ENCODE measurements at places on chromosomes 4 and X.

- DNase-seq: no peak
Observed at GRCh38 chr4:122772311-122772710, 39.8 kb downstream of the BBS12 start.

GRCh38 chrX:40727581-40728252 is 7.6 kb downstream of the MED14 start:
- no peak for DNase-seq

DNA sequence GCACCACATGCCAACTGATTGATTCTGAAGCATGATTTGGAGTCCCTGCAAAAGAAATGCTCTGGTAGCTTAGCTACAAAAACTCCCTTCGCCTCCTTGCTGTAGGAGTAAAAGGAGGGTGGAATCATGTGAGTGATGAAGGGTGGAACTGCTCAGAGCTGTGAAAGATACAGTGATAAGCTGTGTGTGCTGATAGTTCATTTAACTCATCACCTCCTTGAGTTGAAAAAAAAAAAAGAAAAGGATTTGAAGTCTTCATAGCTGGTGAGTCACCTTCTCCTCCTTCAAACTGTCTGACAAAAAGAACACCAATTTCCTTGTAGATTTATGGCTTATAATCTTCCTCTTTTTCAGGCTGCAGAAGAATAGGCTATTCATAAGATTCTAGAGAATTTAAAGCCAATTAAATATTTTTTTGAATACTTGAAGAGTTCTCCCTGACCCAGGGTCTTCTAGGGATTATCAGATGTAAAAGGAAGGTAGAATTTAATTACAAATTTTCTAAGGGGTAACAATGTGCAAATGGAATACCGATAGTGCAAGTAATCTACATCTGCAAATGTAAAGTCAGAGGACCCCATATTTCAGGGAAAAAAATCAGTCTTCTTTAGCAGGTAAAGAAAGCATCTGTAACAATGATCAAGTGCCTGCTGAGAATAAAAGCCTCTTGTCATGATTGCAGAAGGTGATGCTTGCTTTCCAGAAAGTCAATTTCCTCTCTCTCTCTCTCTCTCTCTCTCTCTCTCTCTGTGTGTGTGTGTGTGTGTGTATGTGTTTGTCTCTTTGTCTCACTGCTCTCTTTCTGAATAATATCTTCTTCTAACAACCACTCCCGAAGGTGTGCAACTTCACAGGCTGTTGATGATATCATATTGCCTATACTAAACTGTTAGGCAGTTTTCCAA is 208.8 kb upstream of the VEGFC start:
- no peak for DNase-seq

DNA sequence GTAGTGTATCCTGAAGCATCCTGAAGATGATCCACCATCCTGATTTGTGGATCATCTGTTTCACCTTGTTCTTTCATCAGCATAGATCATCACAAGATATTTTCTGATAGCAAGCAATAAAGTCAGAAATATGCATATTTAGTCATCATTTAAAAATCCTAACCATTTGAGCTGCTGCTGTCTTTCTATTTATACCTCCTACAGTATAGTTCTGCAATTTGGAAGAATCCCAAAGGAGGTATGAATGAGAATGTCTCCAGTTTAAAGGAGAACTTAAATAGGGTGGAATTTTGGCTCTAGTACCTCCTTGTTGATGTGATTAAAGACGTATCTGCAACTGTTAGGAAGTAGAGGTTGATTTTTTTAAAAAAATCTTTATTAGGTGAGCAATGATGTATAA is 7.6 kb downstream of the SLC25A14 start:
- DNase-seq: no peak

- DNase-seq: no peak
Observed at GRCh38 chrX:102958794-102959193, 21.7 kb downstream of the RAB40AL start.

DNA sequence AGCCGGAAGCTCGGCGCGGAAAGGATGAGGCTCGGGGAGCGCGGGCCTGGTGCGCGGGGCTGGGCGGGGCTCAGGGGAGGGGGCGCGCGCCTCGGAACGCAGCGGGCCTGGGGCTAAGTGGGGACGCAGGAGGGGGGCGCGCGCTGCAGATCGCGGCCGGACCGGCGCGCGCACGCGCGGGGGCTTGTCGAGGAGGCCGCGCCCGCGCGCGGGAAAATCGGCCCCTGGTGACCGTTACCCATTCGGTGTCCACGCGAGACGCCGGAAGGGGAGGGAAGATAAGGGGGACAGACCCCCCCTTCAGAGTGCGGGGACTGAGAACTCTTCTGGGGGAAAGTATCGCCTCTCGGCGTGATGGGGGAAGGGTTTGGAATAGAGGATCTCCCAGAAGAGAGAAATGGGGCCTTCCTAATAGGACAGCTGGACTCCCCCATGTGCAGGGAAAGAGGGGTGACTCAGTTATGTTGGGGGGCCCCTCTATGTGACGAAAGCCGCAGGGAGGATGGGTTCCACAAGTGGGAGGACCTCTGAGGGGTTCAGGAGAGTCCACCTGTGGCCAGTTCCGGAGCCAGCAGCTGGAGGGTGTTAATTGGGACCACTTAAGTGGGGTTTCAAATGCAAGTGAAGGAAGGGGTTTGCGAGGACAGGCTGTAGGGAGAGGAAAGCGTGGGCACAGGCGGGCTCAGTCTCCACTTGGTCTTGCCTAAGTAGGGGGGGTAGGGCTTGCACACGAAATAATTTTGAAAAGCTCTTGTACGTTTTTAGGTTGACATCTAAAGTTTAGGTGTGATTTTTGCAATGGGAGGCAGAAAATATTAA is 584 bp downstream of the SUV39H1 start:
- peak; percentile 37 for DNase-seq

- DNase-seq: no peak
Observed at GRCh38 chr4:26509681-26510333, 19.5 kb upstream of the CCKAR start.

DNA sequence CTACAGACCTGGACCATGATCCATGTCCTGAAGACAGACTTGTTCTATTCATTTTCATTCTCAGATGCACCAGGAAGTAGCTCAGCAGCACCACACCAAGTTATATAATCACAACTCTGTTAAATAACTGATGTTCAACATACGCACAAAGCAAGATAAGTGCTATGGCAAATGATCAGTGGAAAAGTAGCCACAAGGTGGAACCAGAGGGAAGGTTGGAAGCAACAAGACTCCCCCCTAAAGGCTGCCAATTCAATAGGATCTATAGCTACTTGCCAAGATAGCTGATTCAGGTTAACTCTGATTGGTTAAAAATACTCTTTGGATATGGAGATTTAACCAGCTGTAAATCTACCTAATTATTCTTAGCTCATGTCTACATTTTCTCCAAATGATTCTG is 23.7 kb upstream of the FAM47B start:
- no peak for DNase-seq

GRCh38 chrX:96474741-96475125 is 209.9 kb upstream of the DIAPH2 start:
- no peak for DNase-seq

DNA sequence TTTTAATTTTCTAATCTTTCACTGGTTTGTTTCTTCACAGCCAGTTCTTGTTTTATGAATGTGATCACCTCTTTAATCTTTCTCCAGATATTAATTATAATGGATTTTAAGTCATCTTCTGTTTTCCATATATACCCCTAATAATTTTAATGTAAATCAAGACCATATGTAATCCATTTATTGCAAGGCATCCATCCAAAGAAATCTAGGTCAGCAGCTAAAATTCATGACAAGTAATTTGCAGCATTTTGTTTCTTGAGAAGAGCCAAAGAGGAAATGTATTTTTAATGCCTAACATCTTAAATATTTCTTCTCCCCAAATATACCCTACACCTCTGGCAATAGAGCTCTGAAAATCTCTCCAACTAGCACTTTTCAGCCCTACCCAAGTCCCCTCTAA is 81.1 kb downstream of the SUPT20HL2 start:
- DNase-seq: no peak

DNA sequence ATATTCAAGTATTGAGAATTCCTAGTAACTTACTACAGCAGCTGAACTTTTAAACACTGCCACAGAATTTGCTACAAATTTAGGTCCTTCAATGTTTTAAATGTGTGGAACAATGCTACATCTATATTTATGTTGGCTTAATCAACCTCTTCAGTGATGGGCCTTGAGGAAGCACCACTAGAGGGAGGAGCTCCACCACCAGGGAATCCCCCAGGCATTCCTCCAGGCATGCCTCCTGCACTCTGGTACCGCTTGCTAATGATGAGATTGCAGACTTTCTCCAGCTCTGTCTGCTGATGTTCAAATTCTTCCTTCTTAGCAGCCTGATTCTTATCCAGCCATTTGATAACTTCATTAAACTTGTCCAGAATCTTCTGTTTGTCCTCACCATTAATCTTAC is 190.8 kb downstream of the HTR2C start:
- DNase-seq: no peak

- DNase-seq: no peak
Observed at GRCh38 chr4:73433140-73433539, 2.9 kb upstream of the AFP start.

DNA sequence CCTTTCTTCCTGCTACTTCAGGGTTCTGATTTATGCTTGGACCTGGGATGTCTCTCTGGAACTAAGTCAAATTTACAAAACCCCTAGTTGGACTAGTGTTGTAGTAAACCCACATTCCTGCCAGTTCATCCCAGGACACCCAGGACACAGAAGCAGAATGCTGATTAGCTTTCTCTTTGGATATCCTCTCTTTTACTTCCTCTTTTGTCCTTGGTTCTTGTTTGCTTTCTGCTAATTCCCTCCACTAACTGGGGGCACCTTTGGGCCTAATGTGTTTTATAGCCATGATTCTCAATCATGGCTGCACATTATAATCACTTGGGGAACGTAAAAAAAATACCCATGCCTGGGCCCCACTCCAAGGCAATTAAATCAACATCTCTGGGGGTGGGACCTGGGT is 42.5 kb downstream of the LANCL3 start:
- DNase-seq: no peak

- peak; percentile 44 for DNase-seq
Observed at GRCh38 chr4:153140294-153140693, 63.9 kb upstream of the TRIM2 start.

GRCh38 chr4:156762851-156763250 is 208.7 kb downstream of the PDGFC start:
- no peak for DNase-seq

GRCh38 chrX:44974451-44974850 is 101.5 kb downstream of the KDM6A start:
- DNase-seq: peak; percentile 24

DNA sequence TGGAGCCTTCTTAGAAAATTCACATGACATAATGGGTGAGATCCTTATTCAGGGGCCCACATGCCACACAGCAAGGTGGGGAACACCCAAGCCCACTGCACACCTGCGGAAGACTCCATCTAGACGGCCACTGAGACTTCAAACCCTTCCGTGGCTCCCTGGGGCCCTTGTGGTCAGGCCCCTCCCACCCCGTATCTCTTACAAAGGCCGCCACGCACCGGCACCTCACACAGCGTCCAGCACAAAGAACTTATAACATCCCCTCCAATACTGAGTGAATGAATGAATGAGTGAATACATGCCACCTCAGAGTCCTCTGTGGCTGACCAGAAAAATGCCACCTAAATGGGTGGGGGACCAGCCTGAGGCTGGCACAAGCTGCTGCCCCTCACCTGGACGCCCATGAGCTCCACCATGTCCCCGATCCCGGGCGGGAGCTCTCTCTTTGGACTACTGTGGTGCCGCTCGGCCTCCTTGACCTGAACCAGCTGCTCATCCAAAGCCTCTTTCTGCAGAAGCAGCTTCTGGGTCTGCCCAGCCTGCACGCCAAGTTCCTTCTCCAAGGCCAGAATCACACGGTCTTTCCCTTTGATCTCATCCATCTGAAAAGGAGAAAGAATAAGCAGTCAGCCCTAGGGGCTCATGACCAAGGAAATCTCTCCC is 66.9 kb upstream of the C4orf50 start:
- no peak for DNase-seq

GRCh38 chr4:71692198-71692597 is 91.7 kb downstream of the GC start:
- no peak for DNase-seq

DNA sequence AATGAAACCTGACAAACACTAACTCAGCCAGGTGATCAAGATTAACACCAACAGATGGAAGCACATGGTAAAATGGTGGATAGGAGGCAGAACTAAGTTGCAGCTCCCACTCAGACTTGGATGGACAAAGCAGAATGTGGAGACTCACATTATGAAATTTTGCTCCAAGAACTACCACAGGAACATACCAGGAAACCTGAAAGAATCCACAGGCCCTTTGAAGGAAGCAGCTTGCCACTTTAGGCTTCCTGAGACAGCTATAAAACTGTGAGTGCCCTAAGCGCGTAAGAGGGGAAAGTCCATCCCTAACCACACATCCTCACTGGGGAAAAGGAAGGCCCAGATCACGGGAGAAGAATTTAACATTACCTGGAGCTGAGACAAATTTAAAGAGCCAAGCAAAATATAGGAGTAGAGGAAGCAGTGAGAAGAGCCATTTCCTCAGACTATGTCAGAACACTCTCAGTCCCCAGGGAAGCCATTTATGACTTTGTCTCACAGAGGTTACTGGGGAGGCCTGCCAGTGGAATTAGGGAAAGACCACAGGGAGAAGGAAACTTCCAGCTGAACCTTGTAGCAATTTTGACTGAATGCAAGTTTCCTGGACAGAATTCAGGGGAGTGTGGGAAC is 224.5 kb downstream of the TEX13C start:
- DNase-seq: no peak

GRCh38 chr4:53602390-53602789 is 11.1 kb upstream of the LNX1 start:
- DNase-seq: no peak

GRCh38 chr4:156837625-156838345 is 133.8 kb downstream of the PDGFC start:
- no peak for DNase-seq

- DNase-seq: no peak
Observed at GRCh38 chr4:168501407-168501806, 4.6 kb downstream of the PALLD start.

DNA sequence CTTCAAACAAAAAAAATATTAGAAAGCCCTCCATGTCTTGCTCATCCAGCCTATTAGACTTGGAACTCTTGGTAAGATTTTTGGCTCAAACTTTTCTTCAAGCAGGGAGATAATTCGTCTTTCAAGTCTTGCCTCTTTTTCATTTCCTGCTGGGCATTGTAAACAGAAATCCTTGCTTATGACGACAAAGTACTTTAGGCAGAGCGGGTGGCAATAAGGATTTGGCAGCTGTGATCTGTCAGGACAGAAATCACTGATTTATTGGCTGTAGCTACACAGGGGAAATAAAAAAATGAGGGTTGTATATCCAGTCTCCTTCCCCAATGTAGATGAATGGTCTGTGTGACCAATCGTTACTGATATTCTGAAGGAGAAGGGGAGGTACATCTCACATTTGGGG is 121.6 kb downstream of the SLC4A4 start:
- no peak for DNase-seq

GRCh38 chr4:169410839-169411770 is 140.3 kb upstream of the SH3RF1 start:
- DNase-seq: peak; percentile 32

GRCh38 chrX:40173143-40174000 is 75.6 kb upstream of the BCOR start:
- DNase-seq: no peak

All from hepatic stellate cell (primary cell).